ENCODE measurements at places on chromosomes 3 and 15.

DNA sequence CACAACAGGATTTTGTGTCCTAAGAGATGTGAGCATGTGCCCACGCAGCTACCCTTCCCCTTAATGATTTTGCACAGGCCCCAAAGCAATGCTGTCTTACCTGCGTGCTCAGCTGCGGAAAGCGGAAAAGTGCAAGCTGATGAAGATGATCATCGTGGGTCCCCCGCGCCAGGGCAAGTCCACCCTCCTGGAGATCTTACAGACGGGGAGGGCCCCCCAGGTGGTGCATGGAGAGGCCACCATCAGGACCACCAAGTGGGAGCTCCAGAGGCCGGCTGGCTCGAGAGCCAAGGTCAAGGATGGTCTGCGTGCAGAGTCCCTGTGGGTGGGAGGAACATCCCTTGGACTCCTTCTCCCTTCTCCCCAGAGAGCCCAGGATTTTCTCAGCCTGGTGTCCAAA is 103.1 kb downstream of the LRRK1 start:
- DNase-seq, result no peak

- DNase-seq, result no peak
These were observed 21.6 kb downstream of the CPN2 start for GRCh38 chr3:194329583-194329965.

DNA sequence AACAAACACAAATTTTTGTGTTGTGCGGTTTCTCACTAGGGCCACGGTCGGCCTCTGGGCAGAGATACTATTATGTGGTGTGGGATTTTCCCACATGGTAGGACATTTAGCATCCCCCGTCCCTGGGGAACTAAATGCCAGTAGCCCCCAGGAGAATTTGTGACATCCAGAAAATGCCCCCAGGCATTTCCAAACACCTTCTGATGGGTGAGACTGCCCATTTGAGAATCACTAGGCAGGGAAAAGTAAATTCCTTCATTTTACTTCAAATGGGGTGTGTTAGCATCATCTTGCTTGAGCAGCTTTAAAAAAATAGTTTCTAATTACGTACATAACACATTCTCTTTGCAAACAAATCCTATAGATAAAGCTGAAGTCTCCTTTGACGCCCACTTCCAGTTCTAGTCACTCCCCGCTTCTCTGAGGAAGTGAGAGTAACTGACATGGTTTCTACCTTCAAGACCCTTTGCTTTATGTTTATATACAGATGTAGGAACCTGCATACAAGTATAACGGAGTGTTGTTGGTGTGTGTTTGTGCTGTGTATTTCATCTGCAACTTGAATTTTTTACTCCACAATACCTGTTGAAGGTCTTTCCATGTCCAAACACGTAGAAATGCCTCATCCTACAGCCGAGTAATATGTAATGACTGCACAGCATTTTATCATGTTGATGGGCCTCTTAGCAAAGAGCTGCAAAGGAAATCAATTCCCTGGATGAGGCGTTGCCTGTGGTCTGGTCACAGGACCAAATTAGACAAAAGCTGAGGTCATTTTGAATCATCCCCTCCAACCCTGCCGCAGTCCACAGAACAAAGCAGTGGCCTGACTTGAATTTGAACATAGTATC is 31.4 kb upstream of the ZBTB38 start:
- DNase-seq, result no peak

- DNase-seq, result no peak
These were observed 79.1 kb upstream of the FAN1 start for GRCh38 chr15:30824518-30825195.

- no peak for DNase-seq
These were observed 869.1 kb downstream of the TBL1XR1 start for GRCh38 chr3:176328198-176328597.

GRCh38 chr3:146100180-146100579 is 60.8 kb downstream of the PLOD2 start:
- DNase-seq, result no peak

- DNase-seq, result no peak
These were observed 17.5 kb upstream of the HACD2 start for GRCh38 chr3:123602325-123602724.

GRCh38 chr3:186251948-186252619 is 110.0 kb downstream of the DGKG start:
- no peak for DNase-seq

GRCh38 chr15:26781816-26782215 is 8.9 kb upstream of the GABRB3 start:
- no peak for DNase-seq

DNA sequence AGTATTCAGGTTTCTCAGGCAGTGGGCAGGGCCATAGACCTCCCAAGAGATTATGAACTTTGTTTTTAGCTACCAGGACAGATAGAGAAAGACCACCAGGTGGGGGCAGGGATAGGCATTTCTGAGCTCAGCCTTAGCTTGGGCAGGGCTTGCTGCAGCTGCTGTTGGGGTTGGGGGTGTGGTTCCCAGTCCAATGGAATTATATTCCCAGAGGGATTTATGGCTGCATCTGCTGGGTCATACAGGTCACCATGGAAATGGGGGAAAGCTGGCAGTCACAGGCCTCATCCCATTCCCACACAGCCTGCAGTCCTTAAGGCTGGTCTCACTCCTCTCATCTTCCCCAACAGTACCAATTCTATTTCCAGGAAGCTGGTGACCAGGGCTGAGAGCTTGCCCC is 144.6 kb upstream of the ZPLD1 start:
- DNase-seq, result no peak

DNA sequence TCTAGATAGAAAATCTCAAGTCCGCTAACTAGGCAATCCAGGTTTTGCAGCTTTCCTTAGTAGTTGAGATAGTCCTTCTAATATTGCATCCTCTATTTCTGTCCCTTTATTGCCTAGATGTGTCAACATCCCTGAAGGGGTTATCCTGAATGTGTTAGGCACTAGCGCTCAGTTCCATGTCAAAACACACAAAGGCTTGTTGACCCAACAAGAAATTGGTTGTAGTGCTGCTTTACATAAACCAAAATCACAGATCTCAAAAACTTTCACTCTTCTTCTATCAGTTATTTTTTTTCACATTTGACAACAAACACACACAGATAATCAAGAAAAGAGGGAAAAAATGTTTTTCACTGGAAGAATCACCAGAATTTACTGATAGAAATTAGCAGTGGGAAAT is 51.4 kb upstream of the SOX2 start:
- DNase-seq, result no peak

GRCh38 chr3:52238761-52239701 is at the start of gene TWF2:
TSS of gene TWF2 (minus strand) at chr3:52239158. CDS start at chr3:52239016, 142 bp downstream.
- peak; percentile 86 for DNase-seq

DNA sequence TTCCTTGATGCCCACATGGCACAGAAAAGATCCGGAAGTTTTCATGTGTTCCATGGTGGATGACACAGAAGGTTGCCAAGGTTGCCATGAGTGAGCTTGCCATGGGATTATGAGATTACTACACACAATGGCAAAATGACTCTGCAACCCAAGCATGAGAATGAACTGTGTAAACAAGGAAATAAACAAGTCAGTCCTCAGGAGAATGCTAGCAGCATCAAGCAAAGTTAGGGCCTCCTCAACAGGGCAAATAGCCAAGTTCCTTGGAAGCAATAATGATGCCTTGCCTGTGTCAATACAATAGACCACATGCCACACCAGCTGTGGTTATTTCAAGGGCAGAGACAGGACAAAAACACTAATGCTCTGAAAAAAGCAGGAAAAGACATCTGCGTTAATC is 41.8 kb downstream of the AQR start:
- DNase-seq, result no peak

GRCh38 chr15:36371509-36371908 is 207.9 kb upstream of the CDIN1 start:
- DNase-seq, result no peak

- no peak for DNase-seq
These were observed 129.0 kb downstream of the LRRK1 start for GRCh38 chr15:101048176-101048575.

- no peak for DNase-seq
These were observed 29.4 kb upstream of the ESYT3 start for GRCh38 chr3:138405001-138405400.

DNA sequence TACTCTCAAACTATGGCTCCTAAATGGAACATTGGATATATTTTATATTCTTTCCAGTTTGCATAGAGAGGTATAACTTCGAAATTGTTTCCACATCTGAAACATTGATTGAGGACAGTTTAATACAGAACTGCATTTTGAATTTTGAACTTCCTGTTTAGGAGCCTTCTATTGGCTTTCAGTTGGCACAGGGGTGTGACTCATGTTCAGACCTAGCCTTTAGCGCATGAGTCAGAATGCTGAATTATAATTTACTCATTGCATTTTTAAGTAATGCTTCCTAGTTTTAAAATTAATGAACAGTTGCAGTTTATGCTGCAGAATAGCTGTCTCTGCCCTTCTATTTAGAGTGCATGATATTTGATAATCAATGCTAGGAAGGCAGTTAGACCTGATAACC is 751.7 kb downstream of the CADM2 start:
- DNase-seq, result no peak

GRCh38 chr3:15206662-15207576 is 873 bp downstream of the CAPN7 start:
- no peak for DNase-seq

GRCh38 chr3:143897576-143898295 is 49.5 kb upstream of the SLC9A9 start:
- DNase-seq, result no peak

GRCh38 chr15:43186003-43186353 is 775 bp downstream of the CCNDBP1 start:
- no peak for DNase-seq

GRCh38 chr15:64112073-64112772 is 16.4 kb downstream of the SNX1 start:
- no peak for DNase-seq

DNA sequence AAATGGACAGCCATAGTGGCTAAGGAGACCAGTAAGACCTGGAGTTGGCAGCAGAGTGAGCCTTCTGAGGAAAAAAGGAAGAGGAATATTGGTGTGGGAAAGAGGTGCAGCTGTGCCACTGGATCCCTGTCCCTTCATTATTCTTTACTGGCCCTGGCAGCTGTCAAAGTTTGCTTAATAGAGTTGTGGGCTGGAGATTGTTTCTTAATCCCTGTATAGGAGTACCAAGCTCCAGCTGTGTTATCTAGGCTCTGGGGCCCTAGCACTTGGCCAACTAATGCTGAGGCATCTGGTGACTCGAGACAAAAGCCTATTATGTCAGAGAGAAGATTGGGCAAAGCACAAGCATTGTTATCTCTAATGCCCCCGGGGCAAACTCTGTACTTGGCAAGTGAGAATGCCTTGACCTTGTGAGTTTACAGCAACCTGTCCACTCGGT is 61.4 kb downstream of the ZNF609 start:
- DNase-seq, result no peak

DNA sequence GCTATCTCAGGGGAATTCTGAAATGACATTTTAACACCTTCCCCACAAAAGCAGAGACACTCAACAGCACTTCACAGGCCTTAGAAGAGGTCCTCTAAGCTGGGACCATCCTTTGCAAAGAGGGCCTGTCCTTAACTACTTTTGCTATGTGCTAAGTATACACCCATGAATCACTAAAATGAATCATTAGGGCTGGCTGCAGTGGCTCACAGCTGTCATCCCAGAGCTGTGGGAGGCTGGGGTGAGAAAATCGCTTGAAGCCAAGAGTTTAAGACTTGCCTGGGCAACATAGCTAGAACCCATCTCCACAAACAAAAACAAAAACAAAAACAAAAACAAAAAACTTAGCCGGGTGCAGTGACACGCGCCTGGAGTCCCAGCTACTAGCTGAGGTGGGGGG is 53.9 kb upstream of the MELTF start:
- no peak for DNase-seq

DNA sequence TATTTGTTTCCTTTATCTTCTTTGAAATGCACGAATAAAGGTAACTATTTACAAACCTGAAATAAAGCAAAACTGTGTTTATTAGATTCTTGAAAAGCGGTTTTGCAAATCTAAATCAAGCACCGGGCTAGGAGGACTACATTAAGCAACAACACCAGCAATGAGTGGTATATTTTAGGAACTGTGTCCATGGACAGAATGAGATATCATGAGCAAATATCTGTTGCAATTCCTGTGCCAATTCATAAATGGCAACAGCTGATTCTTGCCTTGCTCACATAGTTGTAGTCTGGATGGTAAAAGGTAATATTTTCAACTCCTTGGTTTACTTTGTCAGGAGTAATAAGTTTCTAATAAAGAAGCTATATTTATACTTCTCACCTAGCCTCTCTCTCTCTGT is 403.3 kb downstream of the LPP start:
- no peak for DNase-seq

GRCh38 chr3:21826416-21826815 is 75.4 kb upstream of the ZNF385D start:
- no peak for DNase-seq

GRCh38 chr3:23252122-23252521 is 49.0 kb downstream of the UBE2E2 start:
- no peak for DNase-seq

DNA sequence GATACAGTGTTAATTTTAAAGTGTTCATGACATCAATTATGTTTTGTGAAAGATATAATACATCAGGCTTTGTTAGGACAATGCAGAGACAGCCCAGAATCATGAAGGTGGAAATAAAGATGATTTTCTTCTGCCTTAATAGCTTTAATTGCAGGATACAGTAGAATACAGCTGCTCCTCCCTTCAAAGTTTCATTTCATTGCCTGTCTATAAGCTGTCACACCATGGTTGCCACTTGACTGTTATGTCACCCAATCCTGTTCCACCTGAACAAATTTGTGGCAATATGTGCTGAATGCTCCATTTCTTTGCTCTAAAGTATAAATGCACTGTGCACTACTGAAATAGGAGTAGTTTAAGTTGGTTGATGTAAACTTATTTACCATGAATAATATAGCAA is 537.8 kb upstream of the ROBO2 start:
- no peak for DNase-seq

- DNase-seq, result no peak
These were observed 67.6 kb upstream of the ARHGEF3 start for GRCh38 chr3:56869157-56869889.

DNA sequence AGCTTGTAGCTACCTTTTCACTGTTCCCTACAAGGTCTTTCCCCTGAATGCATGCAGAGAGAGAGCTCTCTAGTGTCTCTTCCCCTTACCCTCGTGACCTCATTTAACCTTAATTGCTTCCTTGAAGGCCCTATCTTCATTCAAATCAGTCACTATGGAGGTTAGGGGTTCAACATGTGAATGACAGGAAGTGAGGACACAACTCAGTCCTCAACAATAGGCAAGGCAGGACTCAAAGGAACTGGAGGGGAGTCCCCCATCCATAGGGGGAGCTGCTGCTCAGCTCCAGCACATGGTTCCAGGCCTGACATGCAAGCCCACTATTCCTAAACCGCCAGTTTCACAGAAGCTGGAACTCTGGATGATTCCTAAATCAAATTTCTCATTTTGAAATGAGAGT is 33.8 kb upstream of the GYG1 start:
- no peak for DNase-seq

GRCh38 chr3:183181606-183182005 is 19.1 kb upstream of the LAMP3 start:
- DNase-seq, result no peak

DNA sequence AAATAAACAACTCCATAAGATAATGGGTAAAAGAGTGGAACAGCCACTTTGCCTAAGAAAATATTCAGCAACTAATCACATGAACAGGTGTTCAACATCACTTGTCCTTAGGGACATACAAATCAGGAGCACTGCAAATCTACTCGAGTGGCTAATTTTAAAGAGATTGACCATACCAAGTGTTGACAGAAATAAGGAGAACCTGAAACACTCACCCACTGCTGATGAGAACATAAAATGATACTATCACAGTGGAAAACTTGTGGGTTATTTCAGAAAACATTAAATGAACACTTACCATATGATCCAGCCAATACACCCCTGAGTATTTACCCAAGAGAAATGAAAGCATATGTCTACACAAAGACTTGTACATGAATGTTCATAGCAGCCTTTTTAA is 70.5 kb downstream of the GABRB3 start:
- DNase-seq, result no peak

- no peak for DNase-seq
These were observed 138.2 kb upstream of the HACD2 start for GRCh38 chr3:123723070-123723469.

All from activated CD8-positive, alpha-beta memory T cell treated with anti-CD3 and anti-CD28 coated beads for 4 hours (primary cell).